Esophagus squamous epithelium (tissue), 5 donors: ENCODE measurements at places on chromosomes 11 and 22.

GRCh38 chr11:34251589-34251980 lies 106.2 kb downstream of the ABTB2 start:
- DNase-seq = no peak

- no peak for DNase-seq
These were observed 537 bp downstream of the EP300 start for GRCh38 chr22:41092847-41093411.

- no peak for DNase-seq
These were observed 27.0 kb upstream of the MOB2 start for GRCh38 chr11:1513326-1514296.

DNA sequence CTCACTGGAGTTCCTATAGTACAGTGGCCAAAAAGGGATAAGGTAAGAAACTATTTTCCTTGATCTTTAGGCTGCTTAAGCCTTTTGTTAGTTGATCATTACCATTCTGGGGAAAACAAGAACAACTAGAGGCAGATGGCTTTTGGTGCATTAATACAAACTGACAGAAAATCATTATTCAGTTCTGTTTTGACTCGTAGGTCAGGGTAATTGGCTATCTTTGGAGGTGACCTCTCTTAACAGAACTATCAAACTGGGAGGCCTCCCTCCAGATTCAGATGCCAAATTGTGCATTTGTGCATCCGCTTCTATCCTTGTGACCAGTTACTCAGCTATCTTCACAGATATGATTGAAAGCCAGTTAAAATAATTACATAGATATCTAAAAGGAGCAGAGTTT lies 23.2 kb upstream of the GRK2 start:
- no peak for DNase-seq

DNA sequence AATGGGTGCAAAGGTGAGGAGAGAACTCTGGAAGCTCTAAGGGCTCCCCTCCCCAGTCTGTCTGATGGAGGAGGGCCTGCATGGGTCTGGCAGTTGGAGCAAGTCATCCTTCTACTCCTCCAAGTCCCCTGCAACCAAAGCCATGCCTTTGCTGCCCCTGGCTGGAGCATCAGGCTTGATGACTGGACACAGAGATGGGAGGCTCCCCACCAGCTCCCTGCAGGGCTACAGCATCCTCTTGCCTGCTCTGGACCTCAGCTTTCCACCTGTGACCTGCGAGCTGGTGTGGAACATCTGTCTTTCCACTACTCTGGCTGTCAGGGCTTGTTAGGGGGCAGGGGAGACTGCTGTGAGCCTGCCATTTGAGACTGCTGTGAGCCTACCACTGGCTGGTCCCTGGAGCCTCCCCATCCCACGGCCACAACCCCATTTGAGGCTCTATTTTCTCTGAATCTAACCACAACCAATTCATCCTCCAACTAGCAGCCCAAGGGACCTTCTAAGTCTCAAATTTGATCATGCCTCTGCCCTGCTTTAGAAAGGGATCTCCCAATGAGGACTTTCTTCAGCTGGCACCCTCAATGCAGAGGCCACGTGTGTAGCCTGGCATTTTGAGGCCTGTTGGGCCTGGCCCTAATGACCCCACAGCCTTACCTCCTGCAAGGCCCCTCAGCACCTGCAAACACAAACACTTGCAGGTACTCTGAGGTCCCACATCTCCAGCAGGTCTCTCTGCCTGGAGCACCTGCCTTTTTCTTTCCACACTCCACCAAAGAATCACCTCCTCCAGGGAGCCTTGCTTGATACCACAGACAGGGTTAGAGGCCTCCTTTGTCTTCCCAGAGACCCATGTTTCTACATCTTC lies 9.9 kb downstream of the P2RY6 start:
- DNase-seq = no peak

GRCh38 chr11:111846636-111847035 lies 24.7 kb downstream of the ALG9 start:
- no peak for DNase-seq

GRCh38 chr22:46770151-46770641 lies 7.7 kb downstream of the TBC1D22A start:
- DNase-seq = no peak

GRCh38 chr11:106459135-106459534 lies 381.7 kb downstream of the AASDHPPT start:
- no peak for DNase-seq

DNA sequence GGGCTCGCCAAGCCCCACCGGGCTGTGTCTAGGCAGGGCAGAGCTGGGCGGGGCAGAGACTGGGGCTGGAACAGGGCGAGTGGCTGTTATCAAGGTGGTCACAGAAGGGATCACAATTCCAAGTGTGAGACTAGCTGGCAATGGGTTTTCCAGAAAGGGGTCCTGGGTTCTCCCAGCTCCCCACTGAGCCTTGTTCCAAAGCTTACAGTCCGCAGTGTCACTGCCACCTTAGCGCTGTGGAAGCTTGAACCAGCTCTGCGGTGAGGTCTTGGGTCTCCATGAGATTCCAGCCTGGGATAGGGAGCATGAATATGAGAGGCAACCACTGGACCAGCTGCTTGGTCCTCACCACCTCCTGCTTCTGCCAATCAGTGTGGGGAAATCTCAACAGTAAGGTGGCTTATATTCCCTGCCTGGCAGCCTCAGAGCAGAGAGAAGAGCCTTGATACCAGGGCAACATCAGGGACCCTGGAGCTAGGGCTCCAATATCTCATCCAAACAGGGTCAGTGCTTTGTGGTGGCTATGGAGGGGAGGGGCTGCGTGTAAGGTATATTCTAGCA lies 831 bp downstream of the CD44 start:
- DNase-seq = no peak

- no peak for DNase-seq
These were observed 80.6 kb downstream of the WNT7B start for GRCh38 chr22:45896153-45896951.

DNA sequence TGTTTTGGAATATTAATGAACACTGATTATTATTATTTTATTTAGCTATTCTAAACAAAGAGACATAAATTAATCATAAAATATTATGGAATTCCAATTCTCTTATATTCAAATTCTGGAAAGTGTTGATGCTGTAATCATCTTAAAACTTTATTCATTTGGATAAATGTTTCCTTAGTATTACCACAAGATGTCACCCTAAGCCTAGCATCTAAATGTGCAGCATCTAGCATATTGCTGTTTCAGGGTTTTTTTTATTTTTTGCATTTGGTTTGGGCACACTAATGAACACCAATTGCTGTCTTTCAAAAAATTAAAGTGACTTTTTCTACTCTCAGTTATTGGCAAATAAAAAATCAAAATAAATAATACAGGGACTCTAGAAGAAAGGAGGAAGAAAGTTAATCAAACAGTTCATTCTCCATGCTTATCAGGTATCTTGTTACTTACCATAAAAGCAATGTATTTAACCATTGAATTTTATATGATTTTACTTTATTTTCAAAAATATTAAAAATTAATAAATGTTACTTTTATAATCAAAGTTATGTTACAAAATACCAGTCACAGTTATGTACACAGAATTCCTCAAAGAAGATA lies 31.8 kb downstream of the DLG2 start:
- DNase-seq = no peak

DNA sequence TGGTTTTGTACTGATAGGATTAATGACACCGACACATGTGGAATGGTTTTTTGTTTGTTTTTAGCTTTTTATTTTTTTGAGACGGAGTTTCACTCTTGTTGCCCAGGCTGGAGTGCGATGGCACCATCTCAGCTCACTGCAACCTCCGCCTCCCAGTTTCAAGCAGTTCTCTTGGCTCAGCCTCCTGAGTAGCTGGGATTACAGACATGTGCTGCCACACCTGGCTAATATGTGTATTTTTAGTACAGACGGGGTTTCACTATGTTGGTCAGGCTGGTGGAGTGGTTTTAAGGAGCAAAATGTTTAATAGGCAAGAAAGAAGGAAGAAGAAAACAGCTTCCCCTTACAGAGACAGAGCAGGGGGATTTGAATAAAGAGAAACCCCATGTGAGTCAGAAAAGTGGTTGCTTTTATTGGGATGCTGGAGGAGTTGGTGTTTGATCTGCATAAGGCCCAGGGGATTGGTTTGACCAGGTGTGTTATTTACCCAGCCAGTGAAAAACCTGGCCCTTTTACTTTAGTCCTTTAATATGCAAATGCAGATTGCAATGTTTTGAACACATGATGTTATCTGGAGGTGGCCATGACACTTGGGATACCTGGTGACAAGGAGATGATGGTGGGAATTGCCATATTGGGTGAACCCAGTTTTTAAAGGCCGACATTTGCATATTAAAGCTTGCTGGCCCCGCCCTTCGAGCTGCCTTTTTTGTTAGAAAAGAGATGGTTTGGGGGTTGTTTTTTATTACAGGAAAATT lies 24.3 kb downstream of the SUSD2 start:
- no peak for DNase-seq

- DNase-seq = no peak
These were observed 67.2 kb downstream of the SPATA19 start for GRCh38 chr11:133778161-133778560.

DNA sequence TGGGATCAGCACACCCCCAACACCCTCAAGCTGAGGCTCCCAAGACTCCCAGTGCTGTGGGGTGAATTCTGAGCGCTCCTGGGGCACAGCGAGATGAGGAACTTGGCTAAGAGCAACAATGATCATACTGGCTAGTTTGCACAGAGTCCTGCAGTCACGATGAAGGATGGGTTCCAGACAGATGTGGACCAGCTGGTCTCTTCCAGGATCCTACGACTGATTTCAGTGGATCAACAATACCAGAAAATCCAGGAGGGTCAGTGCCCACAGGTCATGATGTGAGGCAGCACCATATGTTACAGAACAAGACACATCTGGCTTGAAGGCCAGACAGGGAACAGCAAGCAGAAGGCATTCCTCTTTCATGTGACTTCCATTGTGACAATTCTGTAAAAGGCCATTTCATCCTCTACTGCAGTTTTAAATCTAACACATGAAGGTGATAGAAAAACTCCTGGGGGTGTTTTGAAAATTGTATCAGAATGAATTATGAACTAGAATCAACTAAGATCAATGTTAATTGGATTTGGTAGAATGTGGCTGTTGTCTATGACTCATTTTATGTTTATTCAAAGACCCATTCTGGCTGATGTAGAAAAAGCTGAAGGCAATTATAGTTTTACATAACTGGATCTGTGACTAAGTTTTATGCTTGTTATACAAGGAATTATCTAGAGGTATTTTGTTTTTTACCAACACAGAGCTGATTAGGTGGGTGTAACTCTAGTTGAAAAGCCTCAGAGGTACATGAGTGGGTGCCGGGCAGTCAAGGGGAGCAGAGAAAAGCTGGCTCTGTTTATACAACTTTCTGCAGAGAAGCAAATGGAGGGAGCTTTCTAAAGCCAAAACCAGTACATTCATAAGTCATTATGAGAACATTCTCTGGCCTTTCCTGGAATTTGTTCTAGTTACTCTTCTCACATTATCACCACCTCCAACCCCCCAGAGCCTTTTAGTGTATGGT lies 29.1 kb downstream of the OR52K1 start:
- DNase-seq = no peak

- no peak for DNase-seq
These were observed 30.1 kb upstream of the CAT start for GRCh38 chr11:34408580-34409172.

DNA sequence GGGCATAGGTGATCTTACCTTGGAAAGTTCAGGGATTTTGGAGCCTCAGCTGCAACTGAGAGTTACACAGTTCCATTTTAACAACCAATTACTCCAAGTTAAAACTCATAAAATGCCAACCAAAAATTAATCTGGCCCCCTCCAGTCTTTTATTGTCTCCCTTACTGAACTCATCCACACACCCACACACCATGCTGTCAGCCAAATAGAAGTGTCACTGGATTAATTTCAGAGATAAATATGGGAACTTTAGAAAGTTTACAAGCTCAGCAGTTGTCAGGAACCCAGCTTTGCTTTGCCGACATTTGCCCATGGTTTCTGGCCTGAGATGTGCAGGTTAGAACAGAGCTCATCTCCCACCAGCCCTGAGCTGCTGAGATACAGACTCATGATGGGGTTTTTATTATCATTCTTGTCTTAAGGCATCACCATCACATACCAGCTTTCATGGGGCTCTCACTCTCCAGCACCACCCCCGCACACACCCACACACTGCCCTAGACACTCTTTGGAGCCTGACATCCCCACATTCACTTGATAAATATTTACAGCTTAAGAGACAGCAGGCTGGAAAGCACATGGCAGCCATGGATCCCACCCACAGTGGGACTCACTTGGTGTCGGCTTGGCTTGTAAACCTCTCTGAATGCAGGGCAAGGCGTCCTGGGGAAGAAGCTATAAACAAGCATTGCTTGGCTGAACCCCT lies 23.7 kb upstream of the CTR9 start:
- no peak for DNase-seq

DNA sequence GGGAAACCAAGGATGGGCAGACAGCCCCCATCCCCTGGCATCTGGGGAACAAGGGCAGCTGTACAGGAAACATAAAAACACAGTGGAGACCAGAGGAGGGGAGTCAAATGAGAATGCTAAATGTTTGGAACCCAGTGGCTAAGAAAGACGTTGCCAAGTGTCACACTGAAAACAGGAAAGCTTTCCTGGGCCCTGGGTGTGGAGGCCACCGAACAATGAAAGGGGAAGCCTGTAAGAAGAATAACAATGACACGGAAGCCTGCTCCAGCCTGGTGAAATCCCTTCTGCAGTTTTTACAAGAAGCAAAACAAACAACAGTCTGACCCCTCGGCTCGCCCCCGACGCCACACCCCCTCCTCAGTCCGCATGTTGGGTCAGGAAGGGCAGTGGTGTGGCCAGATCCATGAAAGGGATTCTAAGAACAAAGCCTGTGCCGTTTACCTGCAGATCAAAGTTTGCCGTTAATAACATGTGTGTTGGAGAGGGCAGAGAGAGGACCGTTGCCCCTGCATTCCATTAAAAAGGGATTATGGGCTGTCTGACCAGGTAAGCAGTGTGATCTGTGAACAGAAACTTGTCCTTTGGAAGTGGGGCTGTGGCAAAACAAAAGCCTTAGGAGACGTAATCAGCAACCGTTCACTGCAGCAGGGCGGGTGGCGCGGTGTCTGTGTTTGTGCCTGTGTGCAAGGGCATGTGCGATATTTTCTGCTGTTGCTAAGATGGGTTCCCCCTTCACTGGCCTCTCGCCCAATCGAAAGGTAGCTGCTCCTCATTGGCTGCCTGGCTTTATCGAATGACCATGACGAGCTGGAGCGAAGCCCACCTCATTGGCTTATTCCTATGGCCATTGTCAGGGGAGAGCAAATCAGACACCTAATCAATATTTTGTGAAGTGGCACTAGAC lies 113.7 kb upstream of the BLID start:
- DNase-seq = no peak

- no peak for DNase-seq
These were observed 80.6 kb upstream of the TIMP3 start for GRCh38 chr22:32720924-32721323.
